ENCODE measurements at places on chromosomes 2 and 18. TPM values are rescaled to one million over a fixed set of nuclear protein-coding genes. Genes with fewer than 3 reads are reported as not detected.

Gene PIEZO2
- 0.32 TPM for total RNA-seq

Gene PRSS56
- 0.19 TPM for total RNA-seq

Gene MARCO
- total RNA-seq, result 15.0 TPM

Gene GLI2
- total RNA-seq, result 1.3 TPM

Gene MAP3K20
- 402 TPM for total RNA-seq
